ENCODE measurements at places on chromosomes 3 and 15. TPM values are rescaled to one million over a fixed set of nuclear protein-coding genes. Genes with fewer than 3 reads are reported as not detected.

DNA sequence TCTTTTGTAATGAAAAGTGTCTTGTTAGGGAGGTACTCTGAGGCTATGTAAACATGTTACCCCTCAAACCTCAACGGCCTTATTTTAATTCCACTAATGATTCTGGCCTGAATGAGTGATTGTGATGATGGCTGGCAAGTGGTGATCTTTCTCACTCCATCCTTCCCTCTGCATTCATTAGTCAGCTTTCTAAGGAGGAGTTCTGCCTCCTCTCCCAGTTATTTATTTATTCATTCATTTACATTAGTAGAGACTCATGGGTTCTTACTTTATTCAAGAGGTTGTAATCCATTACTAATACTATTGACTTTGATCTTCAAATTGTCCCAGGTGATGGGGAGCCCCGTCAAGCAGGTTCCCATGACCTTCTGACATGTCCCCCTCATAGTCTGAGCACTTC is 35.3 kb downstream of the GNB5 start:
- no peak for DNase-seq

DNA sequence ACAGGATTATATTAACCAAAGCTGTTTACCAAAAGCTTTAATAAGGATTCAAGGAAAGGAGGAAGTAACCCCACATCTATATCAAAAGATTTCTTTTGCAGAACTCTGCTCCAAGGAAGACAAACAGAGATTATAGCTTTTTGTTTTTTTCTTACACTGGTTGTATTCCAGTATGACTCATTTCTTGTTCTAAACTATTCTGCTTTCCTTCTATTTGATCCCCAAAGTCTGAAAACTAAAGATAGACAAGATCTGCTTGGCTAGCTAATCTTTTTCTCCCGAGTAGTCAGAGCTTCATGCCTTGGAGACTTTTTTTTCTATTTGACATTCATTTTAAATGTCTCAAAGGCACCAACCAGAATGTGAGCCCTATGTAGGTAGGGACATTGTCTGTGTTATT is 36.8 kb upstream of the FRMD5 start:
- DNase-seq: no peak

ITPKA gene
- total RNA-seq: not detected

- no peak for DNase-seq
Observed at GRCh38 chr15:48239334-48239733, 33.2 kb downstream of the SLC12A1 start.

DNA sequence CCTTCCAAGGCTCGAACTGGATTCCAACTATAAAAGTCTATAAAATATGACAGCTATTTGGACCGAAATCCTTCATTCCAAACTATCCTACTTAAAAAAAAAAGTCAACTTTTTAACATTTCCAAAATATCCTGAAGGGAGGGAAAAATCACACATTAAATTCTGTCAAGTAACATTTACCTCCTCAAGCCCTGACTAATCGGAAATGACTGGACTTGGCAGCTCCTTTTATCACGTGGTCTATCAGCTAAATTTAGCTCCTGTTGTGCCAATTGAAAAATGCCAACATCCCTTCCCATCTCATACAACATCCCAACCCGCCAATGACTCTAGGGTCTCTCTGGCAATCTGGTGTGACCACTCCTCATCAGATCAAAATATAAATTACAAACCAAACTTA is 297.9 kb downstream of the FHIT start:
- DNase-seq: no peak

- DNase-seq: no peak
Observed at GRCh38 chr3:148903941-148904340, 38.8 kb downstream of the CPA3 start.

ARNT2 gene
- not detected for total RNA-seq

TMCO5A gene
- total RNA-seq: not detected
